MM.1S (cell line): ENCODE measurements at places on chromosomes 4 and X.

- no peak for DNase-seq
These were observed 67.1 kb downstream of the TENM3 start for GRCh38 chr4:182310316-182310715.

GRCh38 chr4:10180927-10181744 lies 64.5 kb upstream of the WDR1 start:
- DNase-seq, result peak; percentile 37

DNA sequence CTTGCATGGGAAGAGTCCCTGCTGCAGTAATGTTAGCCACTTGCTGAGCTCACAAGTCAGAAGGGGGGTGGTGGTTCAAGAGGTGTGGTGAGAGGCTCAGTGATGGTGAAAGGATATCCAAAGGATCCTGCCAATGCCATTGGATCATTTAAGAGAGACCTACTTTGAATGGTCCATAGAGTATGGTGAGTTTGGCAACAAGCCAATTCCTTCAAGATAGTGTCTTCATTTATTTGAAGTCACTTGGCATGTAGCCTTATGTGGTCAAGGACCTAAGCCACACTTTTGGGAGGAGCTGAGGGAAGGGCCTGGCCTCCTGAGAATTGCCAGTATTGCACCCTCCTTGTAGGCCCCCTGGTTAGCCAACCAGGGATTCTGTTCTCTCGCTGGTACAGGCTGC lies 87.9 kb downstream of the TSPAN7 start:
- DNase-seq, result no peak

DNA sequence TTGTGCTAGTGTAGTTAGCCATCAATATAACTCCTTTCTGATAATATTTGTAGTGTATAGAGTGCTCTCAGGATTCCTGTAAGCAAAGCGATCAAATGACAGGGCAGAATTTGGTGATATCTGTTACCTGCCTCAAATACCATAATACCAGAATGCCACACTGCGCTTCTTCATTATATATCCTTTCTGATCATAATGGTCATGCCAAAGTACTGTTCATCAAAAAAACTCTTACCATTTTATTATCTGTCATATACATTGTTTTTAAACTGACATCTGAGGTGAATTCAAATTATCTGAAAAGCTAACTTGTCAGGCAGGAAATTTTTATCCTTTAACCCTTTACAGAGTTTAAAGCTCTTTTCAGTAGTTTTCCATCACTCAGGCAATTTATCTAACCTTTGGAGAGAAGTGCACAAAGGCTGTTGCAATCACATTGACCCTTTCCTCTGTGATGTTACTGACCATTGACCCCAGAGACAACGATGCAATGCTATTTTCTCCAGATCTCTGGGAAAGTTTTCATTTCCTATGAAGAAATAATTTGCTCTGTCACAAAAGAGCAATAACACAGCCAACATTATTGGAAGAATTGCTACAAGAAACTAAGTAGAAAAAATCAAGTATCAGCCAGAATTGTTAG lies 37.4 kb downstream of the UGT2B4 start:
- DNase-seq, result no peak

- DNase-seq, result no peak
These were observed 38.2 kb downstream of the FAM114A1 start for GRCh38 chr4:38905652-38906385.

DNA sequence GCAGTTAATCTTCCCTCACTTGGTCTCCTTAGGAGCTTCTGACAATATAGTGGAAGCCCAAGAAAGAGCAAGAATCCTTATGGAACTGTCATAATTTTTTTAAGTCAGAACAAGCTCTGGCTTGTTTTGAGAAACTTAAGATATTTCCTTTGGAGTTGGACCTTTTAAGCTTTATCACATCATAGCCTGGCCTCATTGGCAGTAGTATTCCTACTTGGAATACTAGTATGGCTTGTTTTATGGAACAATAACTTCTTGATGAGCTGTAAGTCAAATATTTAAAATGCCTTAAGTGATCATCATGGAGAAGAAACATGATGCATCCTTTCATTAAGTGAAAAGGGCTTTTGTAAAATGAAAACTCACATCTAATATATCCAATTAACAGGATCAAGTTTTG lies 78.0 kb upstream of the NRK start:
- no peak for DNase-seq

DNA sequence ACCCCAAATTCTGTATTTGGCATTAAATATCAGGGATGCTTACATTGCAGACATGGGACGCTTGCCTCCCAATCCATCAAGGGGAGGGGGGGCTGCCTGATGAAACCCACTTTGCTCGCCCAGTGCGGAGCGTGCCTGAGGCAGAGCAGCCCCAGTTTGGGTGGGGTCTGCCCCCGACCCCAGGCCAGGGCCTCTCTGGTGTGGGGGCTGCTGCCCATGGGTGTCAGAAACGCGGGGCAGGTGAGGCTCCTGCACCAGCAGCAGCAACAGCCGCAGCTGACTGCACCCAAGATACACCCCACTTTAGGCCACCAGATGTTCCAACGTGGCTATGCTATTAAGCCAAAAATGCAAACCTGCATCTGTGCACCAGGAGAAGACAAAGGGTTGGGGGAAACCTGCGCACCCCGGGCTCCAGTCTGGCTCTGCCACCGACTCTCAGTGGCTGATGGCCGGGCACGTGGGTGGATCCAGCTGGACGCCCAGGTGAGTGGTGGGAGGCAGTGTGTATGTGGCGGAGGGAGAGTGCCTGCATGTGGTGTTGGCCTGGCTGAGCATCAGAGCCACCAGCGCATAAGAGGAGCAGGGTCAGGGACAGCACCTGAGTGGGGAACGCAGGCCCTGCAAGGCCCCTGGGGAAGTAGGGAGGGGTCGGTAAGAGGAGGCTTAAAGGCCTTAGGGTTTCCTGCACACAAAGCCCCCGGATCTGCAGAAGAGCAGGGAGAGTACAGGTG lies 86.2 kb downstream of the ABLIM2 start:
- no peak for DNase-seq

DNA sequence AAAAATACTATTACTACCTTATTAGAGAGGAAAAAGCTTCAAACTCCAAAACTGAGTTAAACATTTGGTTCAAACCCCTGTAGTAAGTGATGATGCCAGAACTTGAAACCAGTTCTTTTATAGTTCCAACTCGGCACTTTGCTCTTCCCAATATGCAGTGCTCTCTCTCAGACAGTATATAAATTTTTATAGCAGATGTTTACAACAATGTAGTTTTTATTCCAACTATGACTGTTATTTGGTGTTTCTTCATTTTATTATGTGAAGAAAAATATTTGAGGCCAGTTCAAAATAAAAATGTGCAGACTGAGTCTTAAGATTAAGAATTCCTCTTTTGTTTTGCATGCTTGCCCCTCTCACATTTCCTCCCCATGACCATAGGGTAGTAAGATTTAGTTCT lies 2.9 kb upstream of the PPP4R3C start:
- no peak for DNase-seq

GRCh38 chr4:123418351-123418931 lies 21.8 kb downstream of the SPRY1 start:
- peak; percentile 94 for DNase-seq

- no peak for DNase-seq
These were observed 6.3 kb upstream of the HAUS3 start for GRCh38 chr4:2248044-2248780.

GRCh38 chrX:103741879-103742278 lies 31.2 kb downstream of the TMEM31 start:
- DNase-seq, result no peak

DNA sequence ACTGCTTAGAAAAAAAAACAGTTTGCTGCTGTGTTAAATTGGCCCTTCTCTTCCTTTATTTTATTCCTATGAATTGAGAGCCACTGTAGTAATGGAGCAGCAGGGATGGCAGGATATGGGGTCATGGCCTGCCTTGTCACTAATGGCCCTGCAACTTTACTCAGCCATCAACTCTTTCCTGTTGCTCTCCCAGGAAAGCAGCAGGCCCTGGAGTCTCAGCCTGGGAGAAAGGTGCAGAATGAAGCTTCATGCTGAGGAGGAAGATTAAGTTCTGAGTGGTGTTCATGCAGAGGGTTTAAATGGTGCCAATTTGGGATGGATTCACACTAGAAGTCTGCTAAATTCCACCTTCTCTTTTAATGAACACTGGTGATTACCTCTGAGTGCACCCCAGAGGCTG lies 285.6 kb downstream of the GPAT3 start:
- DNase-seq, result no peak

DNA sequence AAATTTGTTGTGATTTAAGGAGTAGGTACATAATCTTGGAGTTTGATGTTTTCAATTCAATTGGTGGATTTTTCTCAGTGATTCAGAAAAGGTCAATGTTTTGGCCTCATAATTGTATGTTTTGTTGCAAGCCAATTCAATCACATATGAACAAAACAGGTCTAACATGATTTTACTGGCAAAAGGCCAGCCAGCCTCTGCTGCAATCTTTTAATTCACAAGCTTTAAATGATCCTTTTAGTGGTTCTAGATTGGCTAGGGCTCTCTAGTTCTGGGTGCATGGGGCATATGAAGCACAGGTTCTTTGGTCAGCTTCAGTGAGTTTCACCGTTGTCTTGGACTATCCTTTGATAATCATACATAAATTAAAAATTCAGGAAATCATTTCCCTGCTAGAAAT lies 19.2 kb upstream of the SLC6A14 start:
- DNase-seq, result no peak

GRCh38 chr4:126779001-126779400 lies 853.8 kb upstream of the INTU start:
- DNase-seq, result no peak

GRCh38 chrX:119009071-119009470 lies 34.7 kb downstream of the LONRF3 start:
- DNase-seq, result no peak

DNA sequence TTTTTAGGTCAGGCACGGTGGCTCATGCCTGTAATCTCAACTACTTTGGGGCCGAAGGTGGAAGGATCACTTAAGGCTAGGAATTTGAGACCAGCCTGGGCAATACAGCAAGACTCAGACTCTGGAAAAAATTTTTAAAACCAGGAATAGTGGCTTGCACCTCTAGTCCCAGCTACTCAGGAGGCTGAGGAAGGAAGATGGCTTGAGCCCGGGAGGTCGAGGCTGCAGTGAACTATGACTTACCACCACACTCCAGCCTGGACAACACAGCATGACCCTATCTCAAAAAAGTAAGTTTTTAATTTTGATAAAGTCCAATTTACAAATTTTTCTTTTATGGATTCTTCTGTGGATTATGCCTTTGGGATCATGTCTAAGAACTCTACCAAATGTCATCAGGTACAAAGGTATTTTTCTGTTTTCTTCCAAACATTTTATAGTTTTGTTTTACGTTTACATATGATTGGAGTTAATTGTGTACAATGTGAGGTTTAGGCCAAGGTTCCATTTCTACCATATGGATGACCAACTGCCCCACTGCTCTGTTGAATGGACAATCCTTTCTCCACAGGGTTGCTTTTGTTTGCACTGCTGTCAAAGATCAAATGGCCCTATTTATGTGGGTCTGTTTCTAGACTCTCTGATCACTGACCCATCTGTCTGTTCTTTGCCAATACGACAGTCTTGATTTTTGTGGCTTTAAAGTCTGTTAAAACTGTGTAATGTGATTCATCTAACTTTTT lies 48.2 kb downstream of the CPLX1 start:
- DNase-seq, result no peak

DNA sequence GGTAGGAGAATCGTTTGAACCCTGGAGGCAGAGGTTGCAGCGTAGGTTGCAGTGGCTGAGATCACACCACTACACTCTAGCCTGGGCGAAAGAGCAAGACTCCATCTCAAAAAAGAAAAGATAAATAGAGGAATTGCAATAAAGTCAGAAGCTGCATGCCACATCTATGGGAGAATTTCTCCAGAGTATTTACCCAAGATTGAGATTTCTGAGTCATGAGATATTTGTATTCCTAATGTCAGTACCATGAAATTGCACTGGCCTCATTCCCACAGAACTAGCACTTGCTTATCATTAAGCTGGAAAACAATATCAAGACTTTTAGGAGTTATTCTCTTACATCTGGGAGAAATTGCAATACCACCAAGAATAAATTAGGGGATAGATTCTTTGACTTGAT lies 37.4 kb downstream of the ASIC5 start:
- DNase-seq, result no peak

- DNase-seq, result no peak
These were observed 127.3 kb upstream of the FAT4 start for GRCh38 chr4:125187226-125188176.

- DNase-seq, result no peak
These were observed 249.9 kb upstream of the GRIA3 start for GRCh38 chrX:122934131-122934530.

DNA sequence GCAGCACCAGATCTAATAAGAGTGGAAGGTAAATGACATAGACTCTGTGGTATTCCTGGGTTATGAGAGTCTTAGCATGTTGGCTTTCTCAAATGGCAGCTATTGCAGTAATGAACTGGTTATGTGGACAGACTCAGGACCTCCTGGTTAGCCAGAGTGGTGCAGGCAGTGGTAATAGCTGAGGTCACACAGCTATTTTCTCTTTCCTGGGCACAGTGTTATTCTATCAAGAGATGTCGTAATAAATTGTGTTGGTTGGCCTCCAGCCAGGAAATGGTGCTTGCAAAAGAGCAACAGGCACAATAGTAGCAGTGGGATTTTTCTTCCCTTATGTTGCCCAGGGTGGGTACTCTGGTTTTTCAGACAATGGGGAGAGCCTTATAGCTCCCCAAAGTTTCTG lies 279.2 kb upstream of the FGF16 start:
- no peak for DNase-seq

- peak; percentile 13 for DNase-seq
These were observed 101.2 kb upstream of the ENPP6 start for GRCh38 chr4:184318852-184319251.

DNA sequence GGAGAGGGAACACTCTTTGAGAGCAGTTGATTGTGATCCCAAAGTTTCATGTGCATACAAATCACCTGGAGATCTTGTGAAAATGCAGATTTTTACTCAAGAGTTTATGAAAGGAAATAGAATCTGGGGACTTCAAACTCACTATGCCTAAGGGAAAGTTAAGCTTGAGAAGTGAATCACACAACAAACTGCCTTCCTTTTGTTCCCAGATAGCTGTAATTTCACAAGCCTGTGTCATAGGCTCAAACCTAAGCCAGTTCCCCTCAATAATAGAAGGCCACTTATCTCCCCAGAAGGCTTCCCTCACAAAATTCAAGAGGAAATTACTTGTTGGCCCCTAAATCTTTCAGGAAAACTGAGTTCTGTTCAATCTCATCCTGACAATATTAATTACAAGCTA lies 132.8 kb upstream of the MAGEB16 start:
- DNase-seq, result no peak

GRCh38 chr4:15188605-15189539 lies 186.6 kb downstream of the CPEB2 start:
- no peak for DNase-seq
